ENCODE measurements at places on chromosomes 4 and X.

DNA sequence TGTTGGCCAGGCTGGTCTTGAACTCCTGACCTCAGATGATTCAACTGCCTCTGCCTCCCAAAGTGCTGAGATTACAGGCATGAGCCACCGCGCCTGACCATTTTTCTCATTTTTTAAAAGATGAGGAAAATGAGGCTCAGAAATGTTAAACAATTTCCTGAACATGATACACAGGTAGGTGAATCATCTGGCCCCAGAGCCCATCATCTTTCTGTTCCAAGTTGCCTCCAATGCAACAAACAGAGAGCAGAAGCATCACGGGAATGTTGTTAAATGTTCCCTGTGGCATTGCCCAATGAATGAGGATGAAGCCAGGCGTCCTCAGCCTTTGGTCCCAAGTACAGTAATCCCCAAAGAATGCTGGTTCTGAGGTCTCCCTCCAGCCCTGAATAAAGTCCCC, 31.3 kb upstream of the ANXA5 start:
- no peak for DNase-seq

- peak; percentile 15 for DNase-seq
Observed at GRCh38 chr4:47837908-47838294, at the start of gene CORIN. TSS of gene CORIN (minus strand) at chr4:47838067. CDS start at chr4:47837949, 118 bp downstream.

GRCh38 chrX:118633530-118633929, 93.9 kb upstream of the IL13RA1 start:
- DNase-seq = no peak

DNA sequence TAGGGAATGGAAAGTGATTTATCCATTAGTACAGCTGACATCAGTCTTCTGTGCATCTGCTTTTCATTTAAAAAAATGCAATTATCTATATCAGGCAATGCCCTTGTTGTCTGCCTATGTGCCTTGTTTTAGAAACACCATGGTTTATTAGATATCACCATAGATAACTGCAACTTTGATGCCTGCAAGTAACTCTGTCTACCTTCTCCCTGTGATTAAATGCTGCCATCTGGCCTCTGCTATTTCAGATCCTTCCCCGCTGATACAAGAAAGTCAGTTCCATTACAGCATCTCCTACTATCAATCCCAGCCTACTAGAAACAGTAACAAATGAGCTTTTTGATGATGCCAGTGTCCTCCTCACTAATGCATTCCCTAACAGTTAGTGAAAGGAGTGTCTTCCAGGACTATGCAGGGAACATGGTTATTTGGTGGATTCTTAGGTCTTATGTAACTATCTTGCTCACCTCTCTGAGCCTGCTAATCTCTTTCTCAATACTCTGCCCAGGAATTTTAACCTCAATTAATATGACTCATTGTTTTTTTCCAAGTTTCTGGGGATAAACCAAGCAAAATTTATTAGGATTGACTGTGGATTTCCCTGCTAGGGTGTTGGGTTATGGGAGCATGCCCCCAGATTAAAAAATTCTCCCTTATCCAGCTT, 444.9 kb downstream of the RAPGEF2 start:
- no peak for DNase-seq

DNA sequence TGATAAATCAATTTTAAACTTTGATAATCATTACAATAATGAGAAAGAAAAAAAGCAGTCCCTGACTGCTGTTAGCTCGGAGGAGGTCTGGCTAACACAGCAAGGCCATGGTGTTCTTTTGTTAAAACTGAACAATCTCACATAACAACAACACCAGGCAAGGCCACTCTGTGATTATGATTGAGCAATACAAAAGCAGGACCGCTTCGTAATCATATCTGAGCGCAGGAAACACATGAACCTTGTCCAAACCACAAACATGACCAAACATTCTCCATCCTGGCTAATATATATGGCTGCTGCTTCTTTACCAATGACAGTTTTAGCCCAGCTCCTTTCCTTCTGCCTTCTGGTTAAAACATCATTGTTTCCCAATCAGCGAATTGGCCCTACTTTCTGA, 76.8 kb upstream of the DDX53 start:
- DNase-seq = no peak

DNA sequence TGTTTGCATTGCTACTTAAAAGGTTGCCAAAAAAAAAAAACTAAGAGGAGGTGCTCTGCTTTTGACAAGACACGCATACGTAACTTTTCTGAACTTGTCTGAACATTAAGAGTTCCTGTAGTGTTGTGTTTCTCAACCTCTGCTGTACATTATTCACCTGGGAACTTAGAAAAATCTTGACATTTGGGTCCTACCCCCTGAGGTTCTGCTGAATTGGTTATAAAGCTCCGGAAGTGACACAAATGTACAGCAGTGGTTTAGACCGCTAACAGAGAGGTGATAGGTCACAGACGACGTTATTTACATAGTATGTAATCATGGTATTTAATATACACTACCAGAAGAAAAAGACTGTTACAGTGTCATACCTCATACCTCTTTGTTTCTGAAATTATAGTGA, 61.1 kb downstream of the CPEB2 start:
- DNase-seq = no peak

DNA sequence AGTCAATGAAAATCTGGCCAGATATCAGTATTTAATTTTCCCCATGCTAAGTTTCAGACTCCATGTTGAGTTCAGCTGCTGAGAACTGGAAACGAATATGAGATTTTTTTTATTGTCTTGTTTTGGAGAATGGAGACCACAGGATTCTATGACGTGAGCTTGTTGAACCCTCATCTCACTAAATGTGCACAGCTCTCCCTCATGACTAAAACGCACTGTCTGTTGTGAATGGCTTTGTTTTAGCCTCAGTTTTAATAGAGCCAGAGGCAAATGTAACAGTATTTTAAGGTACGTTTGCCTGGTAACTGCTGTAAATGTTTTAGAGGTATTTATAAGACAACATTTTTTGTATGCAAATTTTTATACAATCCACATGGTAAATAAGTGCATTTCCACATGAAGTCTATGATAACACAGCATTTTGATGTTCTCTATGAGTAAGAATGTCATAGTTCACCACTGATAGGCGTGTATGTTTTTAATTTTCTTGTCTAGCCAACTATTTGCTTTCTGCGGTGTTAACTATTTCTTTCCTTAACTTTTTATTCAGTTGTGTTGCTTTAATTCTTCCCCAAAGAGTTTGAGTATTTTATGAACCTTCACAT, 1159.3 kb upstream of the TENM3 start:
- DNase-seq = no peak

GRCh38 chr4:174538123-174538875, 16.0 kb upstream of the HPGD start:
- DNase-seq = no peak

DNA sequence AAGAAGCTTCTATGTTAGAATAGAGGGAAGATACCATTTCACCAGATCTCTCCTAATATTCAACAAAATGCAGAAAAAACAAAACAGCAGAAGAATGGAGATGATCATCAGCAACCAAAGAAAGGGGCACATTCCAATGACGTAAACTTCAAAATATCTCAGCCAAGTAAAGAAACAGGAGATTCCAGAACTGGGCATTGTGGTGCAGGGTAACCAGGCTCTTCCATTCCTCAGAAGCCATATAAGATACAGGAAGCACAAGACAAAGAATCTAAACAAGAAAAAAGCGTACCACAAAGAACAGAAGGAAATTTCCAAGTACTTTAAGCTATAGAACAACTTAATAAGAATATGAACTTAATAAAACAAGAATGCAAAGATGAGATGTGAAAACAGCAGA, 6.9 kb upstream of the ARMCX4 start:
- DNase-seq = no peak

DNA sequence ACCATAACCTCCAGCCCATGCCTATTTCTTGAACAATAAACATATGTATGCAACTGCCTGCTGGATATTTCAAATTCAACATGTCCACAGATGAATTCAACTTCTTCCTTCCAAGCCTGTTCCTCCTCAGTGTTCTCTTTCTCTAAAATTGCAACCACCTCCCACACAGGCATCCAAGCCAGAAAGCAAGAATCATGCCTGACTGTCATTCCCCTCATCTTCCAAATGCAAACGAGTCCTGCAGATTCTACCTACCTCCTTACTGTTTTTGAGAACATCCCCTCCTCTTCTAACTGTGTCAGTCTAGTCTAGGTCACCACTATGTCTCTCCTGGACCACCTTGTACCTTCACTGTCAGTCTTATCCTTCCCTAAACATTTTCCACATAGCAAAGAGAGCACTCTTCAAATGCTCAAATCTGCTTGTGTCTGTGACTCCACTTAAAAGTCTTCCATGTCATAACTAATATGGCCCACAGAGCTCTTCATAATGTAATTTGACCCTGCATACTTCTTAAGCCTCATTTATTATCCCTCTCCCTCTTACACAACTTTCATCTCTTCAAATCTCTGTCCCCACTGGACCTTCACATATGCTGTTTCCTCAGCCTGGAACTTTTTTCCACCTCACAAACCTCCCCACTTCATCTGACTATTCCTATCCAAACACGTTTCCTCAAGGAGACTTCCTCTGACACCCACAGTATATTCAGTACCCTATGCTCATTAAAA, 25.7 kb downstream of the MAPK10 start:
- no peak for DNase-seq

DNA sequence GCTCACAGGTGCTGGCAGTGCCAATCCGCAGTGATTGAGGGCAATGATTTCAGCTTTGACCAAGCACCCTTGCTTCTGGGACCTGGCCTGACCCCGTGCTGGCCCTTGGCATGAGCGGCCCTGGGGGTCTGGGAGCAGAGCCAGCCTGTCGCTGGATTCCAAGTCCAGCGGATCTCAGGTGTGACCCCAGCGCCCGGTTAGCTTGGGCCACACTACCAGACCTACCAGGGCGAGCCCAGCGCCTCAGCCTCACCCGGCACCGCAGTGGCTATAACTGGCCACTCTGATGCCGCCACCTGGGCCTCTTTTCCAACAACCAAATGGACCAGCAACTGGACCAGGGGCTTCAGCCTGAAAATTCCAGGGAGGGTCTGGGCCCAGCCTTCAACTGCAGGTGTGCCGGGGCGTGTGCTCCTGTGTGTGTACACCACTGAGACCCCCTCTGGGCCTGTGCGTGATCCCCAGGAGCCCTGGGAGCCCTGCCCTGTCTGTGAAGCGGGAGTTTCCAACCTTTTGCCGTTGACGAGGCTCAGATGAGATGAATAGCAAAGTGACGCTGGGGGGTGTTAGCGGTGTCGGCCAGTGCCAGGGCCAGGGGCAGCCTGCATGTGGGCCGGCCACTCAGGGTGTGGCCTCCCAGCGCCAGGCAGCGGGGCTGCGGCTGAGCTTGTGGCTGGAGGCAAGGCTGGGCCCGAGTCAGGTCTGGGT, 658 bp downstream of the SH3TC1 start:
- DNase-seq = peak; percentile 42

- DNase-seq = no peak
Observed at GRCh38 chrX:30931920-30932319, 42.9 kb upstream of the TAB3 start.

DNA sequence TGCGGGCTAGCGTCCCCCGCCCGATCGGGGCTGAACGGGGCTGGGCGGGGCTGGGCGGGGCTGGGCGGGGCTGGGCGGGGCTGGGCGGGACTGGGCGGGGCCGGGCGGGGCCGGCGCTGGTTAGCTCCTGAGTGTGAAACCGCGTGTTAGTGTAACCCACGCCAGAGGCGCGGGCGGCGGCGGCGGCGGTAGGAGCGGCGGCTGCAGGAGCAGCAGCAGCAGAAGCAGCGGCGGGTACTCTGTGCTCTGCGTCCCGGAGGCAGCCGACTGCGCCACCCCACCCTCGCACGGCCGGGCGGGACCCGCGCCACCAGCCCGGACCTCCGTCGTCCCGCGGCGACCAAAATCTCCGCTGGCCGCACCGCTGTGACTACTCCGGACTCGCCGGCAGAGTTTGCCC, 128.1 kb downstream of the LAS1L start:
- no peak for DNase-seq

DNA sequence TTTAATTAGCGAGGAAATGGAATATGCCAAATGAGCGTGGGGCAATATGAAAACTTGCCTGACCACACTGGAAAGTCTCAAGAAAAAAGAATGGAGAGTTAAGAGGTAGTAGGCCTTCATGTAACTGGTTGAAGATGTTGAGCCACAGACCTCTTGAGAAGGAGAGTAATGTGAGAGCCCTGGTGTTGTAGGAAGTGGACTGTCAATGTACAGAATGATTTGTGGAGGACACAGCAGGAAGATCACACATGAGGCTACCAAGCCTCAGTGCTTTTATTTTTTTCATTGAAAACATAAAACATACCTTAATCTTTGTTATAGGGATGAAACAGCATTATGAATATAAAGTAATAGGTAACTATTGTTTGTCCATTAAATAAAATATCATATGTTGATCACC, 331.6 kb downstream of the UNC5C start:
- no peak for DNase-seq

- DNase-seq = peak; percentile 83
Observed at GRCh38 chrX:56802921-56803849, 74.1 kb downstream of the NBDY start.

GRCh38 chr4:169238445-169238844, 32.3 kb downstream of the SH3RF1 start:
- no peak for DNase-seq

DNA sequence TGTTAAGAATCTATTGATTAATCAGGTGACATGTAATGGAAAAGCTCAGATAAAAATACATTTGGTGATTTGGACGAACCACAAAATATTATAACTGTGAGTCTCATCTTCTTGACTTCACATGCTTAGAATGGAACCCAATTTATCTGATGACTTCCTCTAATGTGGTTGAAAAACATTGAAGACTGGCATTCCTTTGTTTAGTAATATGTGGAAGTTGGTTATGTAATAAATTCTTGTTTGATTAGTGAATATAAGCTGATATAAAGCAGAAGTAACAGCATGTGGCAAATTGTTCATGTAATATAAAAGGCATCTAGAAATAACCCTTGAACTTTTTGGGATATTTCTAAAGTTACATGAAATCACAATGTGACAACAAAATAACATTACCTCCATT, 9.7 kb downstream of the GIMD1 start:
- DNase-seq = no peak

DNA sequence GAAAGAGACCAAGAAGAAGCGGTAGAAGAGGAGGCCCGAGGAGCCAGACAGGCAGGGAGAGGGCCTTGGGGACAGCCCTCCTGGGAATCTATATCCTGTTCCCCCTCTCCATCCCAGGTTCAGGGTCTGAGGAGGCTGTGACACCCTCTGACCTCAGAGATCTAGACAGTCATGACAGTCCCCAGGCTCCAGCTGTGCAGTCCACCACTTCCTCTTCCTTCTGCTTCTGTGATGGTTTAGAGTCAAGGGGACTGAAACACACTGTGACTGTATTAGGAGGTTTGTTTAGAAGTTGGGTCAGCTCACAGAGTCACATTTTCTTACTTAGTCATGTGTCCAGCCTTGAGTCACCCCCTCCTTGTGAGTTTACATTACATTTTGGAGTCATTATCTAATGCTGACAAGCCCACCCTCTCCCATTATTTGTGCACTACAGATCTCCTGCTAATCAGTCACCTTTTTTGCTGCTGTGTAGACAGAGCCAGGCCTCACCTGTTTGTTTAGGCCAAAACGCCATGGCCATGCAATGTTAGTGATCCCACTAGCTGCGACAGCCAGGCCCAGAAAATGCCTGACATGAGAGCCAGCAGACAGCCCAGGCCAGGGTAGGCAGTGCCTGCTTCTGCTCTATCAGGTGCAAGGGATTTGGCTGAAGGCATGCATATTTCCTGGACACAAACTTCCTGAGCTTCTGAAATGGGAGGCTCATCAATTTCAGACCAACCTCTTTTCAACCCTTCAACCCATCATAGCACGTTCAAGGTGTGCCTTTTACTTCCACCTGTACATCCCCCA, 26.0 kb downstream of the MANBA start:
- no peak for DNase-seq
